ENCODE measurements at places on chromosomes 7 and 10. TPM values are rescaled to one million over a fixed set of nuclear protein-coding genes. Genes with fewer than 3 reads are reported as not detected.

CYP3A4 gene
- total RNA-seq, result not detected

CUX1 gene
- total RNA-seq, result 13.8 TPM

DNA sequence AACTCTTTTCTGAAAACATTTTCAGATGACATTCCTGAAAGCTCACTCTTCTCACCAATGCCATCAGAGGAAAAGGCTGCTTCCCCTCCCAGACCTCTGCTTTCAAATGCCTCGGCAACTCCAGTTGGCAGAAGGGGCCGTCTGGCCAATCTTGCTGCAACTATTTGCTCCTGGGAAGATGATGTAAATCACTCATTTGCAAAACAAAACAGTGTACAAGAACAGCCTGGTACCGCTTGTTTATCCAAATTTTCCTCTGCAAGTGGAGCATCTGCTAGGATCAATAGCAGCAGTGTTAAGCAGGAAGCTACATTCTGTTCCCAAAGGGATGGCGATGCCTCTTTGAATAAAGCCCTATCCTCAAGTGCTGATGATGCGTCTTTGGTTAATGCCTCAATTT is 16.5 kb downstream of the ANLN start:
- no peak for ATAC-seq

GRCh38 chr10:128879030-128879429 is 588.0 kb upstream of the MGMT start:
- no peak for ATAC-seq

TMEM213 gene
- total RNA-seq, result 0.50 TPM

- ATAC-seq, result no peak
These were observed 148.2 kb upstream of the CDCA7L start for GRCh38 chr7:22093936-22094335.

DNA sequence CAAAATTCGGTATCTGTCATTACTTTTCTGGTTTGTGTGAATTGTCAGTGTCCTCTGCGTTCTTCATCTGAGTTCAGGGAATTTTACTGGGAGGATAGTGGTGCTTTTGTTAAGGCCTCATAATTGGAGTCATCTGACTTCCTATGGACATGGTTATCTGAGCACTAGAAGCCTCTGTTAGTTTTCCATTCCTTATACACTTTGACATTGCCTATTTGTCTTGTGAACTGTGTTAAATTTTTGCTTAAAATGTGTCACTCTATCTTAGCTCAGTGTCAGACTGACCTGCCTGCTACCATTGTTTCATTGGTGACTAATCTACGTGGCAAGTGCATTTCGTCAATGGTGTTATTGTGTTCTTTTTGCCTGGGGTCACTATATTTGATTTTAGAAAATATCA is 253.3 kb downstream of the SEMA3A start:
- no peak for ATAC-seq

FAM25G gene
- not detected for total RNA-seq

DNA sequence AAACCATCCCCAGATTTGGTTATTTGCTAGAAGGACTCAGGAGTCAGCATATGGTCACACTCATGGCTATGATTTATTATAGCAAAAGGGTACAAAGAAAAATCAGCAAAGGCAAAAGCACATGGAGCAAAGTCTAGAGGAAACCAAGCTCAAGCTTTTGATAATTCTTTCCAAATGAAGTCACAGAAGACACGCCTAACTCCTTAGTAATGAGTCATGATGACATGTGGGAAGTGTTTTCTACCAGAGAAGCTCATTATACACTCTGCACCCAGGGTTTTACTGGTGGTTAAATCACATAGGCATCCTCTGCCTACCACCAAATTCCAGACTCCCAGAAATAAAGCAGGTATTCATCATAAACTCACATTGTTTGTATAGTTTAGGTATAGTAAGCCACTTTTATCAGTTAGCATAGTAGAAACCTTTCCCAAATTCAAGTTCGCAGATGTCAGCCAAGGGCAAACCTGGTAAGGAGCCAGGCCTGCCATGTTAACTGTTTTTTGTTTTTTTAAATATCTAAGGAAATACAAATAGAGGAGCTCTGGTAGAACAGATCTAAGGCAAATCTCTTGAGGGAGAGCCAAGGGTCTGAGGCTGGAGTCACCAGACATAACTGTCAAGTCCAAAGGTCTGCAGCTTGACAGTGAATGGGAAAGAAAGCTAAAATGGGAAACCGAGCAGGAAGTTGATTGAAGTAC is 15.4 kb upstream of the HIBADH start:
- peak; percentile 68 for ATAC-seq

OTUD1 gene
- 13.1 TPM for total RNA-seq

GRCh38 chr7:152553671-152554317 is 118.0 kb upstream of the KMT2C start:
- no peak for ATAC-seq

- no peak for ATAC-seq
These were observed 48.1 kb downstream of the CDC123 start for GRCh38 chr10:12243864-12244620.

DNA sequence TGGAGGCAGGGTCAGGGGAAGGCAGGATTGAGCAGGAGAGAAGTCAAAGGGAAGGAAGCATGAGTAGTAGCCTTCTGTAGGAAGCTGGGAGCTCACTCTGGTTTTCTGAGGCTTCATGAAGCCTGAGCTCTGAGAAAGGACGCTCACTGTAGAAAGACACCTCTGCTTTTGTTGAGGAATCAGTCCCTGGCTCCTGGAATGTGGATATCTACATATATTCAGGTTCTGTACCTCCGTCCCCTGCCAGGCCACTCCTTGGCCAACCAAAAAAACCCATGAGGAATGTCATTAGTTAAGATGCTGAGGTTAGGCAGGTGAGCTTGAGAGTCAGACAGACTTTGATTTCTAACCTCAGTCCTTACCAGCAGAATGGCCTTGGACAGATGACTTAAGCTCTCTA is 283.5 kb upstream of the HABP2 start:
- ATAC-seq, result no peak

ANKRD61 gene
- not detected for total RNA-seq

- no peak for ATAC-seq
These were observed 42.3 kb upstream of the RBM33 start for GRCh38 chr7:155602156-155602555.

GRCh38 chr10:117740691-117741222 is 198.2 kb downstream of the EMX2 start:
- no peak for ATAC-seq

DNA sequence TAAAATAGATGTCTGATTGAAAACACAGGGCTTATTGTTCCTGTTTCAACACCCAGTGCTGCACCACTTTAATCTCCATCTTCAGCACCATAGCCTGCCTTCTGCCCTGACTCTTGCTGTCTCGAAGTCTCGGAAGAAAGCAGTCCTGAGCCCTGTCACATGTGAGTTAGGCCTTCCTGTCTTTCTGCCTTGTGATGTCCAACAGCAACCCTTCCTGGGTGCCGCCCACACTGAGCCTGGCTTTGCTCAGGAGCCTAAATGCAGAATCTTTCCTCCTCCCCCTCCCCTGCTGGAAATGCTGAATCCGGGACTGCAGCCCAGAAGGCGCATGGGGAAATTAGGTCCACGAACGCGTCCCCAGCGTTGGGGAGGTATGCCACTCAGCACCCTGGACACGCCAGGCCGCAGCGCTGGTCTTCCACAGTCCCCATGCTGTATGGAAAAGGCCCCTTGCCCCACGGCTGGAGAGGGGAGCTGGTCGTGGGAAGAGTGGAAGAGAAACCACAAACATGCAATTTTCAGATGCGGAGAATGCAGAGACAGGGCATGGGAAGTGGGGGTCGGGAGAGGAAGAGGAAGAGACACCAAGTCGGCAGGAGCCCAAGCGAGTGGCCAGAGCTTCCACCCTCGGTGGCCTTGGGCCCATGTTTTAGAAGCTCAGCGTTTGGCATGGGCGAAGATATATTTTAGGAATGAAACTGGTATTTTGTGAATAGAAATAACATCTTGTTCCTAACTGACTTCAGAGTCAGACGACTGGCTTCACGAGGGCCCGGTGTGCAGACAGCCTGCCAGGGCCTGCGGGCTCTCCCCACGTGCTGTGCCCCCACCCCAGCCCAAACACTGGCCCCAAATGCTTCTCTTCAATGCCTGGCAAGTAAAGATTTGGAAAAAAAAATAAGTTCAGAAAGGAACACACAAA is 656.1 kb upstream of the FOXK1 start:
- ATAC-seq, result no peak

GRCh38 chr7:22911889-22912288 is 89.2 kb upstream of the TOMM7 start:
- no peak for ATAC-seq

GRCh38 chr7:2969398-2970306 is 74.0 kb downstream of the CARD11 start:
- ATAC-seq, result peak; percentile 64

DNA sequence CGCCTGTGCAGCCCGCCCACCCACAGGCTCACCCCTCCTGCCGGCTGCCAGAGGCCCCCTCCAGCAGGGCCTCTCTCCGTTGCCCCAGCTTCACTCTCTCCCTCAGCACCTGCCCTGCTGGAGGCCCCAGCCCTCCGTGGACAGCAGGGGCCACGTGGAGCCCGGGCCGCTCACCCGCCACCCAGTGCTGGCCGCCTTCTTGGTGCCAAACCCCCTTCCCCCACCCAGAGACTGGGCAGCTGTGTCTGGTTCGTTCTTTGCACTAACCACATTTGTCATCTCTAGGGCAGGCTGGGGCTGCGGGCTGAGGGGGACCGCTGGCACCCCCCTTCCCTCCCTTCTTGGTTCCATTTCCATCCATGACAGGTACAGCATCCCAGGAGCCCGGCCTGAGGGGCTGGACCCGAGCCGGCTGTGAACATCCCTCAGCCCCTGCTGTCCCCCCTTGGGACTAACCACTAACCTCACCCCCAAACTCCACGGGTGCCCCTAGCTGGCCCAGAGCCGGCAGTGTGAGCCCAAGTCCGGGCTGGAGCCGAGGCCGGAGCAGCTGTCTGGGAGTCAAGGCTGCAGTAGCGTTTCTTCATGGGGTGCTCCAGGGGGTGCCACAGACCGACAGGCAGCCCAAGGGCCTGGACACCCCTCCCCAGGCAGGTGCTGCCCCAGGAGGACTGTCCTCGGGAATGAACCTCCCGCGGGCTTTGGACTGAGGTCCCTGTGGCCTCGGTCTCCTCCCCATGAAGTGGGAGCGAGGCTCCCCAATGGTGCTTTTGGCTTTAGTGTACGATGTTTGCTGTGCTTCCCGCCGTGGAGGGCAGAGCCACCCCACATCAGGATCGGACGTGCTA is 25.5 kb upstream of the AMZ1 start:
- ATAC-seq, result no peak

PRPS1L1 gene
- total RNA-seq, result not detected

- ATAC-seq, result no peak
These were observed 176.2 kb upstream of the CSTF2T start for GRCh38 chr10:51875610-51876009.

DNA sequence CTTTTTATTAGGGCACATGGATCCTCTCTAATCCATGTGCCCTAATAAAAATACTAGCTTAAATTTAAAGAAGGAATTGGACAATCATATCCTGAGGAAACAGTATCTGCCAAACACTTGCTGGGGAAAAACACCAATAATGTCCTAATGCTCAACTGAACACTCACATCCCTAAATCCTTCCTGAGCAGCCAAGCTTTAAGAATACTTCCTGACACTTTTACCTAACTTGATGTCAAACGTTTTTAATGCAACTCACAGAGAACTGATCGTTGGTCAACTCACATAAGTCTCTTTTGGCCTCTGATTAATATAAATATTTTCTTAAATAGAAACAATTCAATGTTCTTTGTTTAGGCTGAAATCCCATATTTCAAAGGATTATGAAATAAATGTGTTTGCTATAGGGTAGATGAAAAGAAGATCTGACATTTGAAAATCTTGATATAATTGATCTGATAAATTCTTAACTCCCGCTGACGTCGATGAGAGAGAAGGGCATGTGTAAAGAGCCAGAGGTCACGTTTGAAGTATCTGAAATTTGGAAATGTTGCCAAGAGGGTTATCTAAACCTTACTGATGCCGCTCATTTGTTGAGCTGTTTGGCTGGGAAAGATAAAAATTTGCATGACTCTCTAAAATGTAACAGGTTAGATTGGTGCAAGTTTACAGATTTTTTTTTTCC is 122.8 kb upstream of the RHOBTB1 start:
- no peak for ATAC-seq

MYL10 gene
- total RNA-seq, result not detected

GRCh38 chr7:22702516-22702915 is 24.5 kb upstream of the IL6 start:
- no peak for ATAC-seq

DNA sequence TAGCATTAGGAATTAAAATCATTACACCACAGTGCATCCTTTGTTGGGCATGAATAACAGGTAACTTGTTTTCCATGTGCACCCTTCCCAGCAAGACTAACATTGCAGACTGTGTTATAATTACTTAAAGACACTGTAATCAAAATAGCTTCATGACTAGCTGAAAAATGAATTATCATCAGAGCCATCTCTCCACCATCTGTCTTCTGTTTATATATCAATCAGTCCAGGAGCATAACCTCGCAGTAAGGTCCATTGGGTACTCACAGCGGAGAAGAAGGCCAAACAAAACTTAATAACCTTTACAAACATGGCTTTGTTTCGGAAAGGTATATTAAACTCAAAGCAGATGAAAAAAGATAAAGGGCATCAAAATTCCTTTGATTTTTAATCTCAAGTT is 90.6 kb downstream of the ODAD2 start:
- no peak for ATAC-seq

GRCh38 chr7:26930845-26931244 is 66.5 kb upstream of the SKAP2 start:
- no peak for ATAC-seq

BBS9 gene
- total RNA-seq, result 11.3 TPM

GRCh38 chr10:126729314-126729870 is 58.9 kb upstream of the C10orf90 start:
- no peak for ATAC-seq

DNA sequence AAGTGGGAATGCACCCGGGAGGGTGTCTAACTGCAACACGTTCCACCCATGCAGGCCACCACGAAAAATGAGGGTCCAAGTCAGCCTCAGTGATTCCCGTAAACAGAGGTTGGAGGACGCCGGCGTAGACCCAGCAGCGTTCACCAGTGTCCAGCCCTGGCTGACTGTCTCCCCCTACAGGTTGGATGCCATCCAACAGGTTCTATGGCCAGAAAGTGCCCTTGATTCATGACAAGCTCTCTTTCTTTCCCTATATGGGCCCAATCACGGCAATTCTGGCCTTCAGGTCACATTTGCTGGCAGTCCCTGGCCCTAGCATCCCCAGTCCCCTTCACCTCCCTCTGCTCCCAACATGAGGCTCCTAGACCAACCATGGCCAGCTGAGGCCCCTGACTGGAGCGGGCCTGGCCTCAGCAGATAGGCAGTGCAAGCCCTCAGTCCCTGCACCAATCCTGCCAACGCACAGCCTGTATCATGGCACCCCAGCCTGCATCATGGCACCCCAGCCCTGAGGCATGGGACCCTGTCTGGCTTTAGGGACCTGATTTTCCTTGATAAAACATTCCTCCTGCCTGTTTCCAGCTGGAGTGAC is 227.4 kb downstream of the GRID1 start:
- ATAC-seq, result peak; percentile 20

GRCh38 chr7:25552998-25553397 is 324.7 kb upstream of the NPVF start:
- ATAC-seq, result no peak

GRCh38 chr10:6383096-6383812 is 180.5 kb downstream of the PFKFB3 start:
- ATAC-seq, result no peak

PRR15 gene
- total RNA-seq, result not detected

GRCh38 chr10:98446151-98446660 is 529 bp downstream of the HPS1 start:
- ATAC-seq, result peak; percentile 66

GRCh38 chr10:132163278-132163765 is 23.4 kb upstream of the DPYSL4 start:
- ATAC-seq, result peak; percentile 71

GRCh38 chr7:84700563-84701370 is 486.1 kb downstream of the SEMA3D start:
- ATAC-seq, result no peak

- no peak for ATAC-seq
These were observed 123.3 kb downstream of the TMEM26 start for GRCh38 chr10:61329854-61330253.

HDAC9 gene
- total RNA-seq, result 1.4 TPM
